Aortic smooth muscle cell (primary cell): ENCODE measurements at places on chromosomes 1 and 21. TPM values are rescaled to one million over a fixed set of nuclear protein-coding genes. Genes with fewer than 3 reads are reported as not detected.

Gene PRELP
- total RNA-seq, result 1.1 and 2.7 TPM in 2 replicates

Gene SLC1A7
- total RNA-seq, result 0.13 and 0.25 TPM in 2 replicates

Gene KCNJ15
- total RNA-seq, result 0.12 and 0.13 TPM in 2 replicates

Gene SPRR2E
- not detected in 2 replicates for total RNA-seq

Gene CAPZA1
- total RNA-seq, result 286 and 314 TPM in 2 replicates

Gene AJAP1
- total RNA-seq, result not detected in 2 replicates

Gene WNT3A
- not detected in 2 replicates for total RNA-seq

Gene MXRA8
- total RNA-seq, result 282 and 369 TPM in 2 replicates

Gene TCP10L
- total RNA-seq, result 0.25 and 0.26 TPM in 2 replicates

Gene LEPR
- total RNA-seq, result 18.0 and 19.6 TPM in 2 replicates

Gene LRRC71
- total RNA-seq, result 0.13 and 0.75 TPM in 2 replicates

Gene MCOLN3
- 3.4 and 5.3 TPM in 2 replicates for total RNA-seq

Gene ZSWIM5
- total RNA-seq, result 0.75 and 1.1 TPM in 2 replicates

Gene MRPS6
- 18.7 and 38.7 TPM in 2 replicates for total RNA-seq

Gene MORC3
- total RNA-seq, result 34.6 and 44.1 TPM in 2 replicates

Gene AZIN2
- total RNA-seq, result 3.3 and 4.0 TPM in 2 replicates

Gene RHBDL2
- 0.50 and 0.79 TPM in 2 replicates for total RNA-seq

Gene TMPRSS15
- under 0.01 and 0.06 TPM in 2 replicates for total RNA-seq
